ENCODE measurements at places on chromosomes 11 and 22.

- no peak for DNase-seq
Measured at GRCh38 chr22:45799291-45799690, 127.7 kb downstream of the ATXN10 start.

GRCh38 chr11:72293910-72294615, 50.1 kb upstream of the PHOX2A start:
- DNase-seq, result no peak

DNA sequence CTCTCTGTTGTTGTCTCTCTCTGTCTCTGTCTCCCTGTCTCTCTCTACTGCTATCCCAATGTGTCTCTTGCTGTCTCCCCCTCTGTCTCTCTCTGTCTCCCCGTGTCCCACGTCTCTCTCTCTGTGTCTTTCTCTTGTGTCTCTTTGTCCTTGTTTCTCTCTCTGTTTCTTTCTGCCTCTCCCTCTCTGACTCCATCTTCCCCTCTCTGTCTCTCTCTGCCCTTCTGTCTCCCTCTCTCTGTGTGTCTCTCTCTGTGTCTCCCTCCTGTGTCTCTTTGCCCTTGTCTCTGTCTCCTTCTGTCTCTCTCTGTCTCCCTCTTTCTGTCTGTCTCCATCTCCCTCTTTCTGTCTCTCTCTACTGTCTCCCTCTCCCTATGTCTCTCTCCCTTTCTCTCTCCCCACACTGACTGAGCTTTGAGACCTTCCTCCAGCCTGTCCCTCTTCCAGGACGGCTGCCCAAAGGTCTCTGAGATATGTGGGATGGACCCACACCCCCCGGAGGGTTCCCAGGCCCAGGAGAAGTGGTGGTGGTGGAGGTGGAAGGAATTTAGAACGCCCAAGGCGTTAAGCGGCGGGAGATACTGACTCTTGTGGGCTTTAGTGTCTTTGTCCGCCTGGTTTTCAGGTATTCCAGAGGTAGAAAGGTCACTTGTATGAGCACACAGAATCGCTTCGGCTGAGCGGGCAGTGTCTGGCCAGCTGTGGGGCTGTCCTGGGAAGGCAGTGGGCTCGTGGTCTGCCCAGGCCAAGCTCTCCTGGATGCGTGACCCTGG, 65.5 kb upstream of the CCND1 start:
- DNase-seq, result no peak

DNA sequence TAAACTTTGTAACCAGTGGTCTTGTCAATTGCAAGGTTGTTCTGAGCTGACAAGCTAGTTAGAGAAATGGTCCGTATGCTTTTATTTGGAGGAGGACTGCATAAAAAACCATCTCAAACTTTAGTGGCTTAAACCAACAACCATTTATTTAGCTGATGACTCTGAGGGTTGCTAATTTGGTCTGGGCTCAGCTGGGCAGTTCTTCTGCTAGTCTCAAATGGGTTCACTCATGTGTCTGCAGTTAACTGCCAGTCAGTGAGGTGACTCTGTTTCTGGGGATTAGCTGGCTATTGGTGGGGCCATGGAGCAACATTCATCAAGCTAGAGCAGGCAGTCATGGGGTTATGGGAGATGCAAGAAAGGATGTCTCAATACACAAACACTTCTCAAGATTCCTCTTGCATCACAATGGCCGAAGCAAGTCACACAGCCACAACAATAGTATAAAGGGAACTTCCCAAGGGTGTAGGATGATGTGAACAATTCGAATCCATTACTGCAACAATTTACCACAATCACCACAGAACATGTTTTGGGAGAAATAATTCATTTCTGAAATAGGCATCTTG, 521.9 kb downstream of the INSC start:
- DNase-seq, result no peak

DNA sequence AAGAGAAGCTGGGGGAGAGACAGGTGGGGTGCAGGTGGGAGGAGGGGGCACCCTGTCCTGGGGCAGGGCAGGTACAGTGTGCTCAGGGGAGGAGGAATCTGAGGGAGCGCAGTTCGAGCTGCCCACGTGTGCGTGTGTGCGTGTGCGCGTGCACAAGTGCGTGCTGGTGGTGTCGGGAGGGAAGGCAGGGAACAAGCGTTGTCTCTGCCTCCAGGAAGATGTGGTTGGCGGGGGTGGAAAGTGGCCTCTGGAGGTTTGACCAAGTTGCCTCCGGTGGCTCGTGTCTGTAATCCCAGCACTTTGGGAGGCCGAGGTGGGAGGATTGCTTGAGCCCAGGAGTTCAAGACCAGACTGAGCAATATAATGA, 49.9 kb upstream of the THY1 start:
- DNase-seq, result no peak

DNA sequence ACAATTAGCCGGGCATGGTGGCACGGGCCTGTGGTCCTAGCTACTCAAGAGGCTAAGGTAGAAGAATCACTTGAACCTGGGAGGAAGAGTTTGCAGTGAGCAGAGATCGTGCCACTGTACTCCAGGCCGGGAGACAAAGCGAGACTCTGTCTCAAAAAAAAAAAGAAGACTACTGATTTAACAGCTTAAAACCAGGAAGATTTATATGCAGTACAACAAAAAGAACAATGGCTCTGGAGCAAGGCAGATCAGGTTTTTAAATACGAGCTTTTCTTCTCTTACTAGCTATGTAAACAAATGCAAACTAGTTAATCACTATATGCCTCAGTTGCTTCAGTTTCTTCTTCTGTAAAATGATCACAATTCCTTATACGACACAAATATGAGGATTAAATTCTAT, 6.9 kb downstream of the FAM168A start:
- no peak for DNase-seq

- DNase-seq, result no peak
Measured at GRCh38 chr11:131688048-131688693, 317.8 kb downstream of the NTM start.

DNA sequence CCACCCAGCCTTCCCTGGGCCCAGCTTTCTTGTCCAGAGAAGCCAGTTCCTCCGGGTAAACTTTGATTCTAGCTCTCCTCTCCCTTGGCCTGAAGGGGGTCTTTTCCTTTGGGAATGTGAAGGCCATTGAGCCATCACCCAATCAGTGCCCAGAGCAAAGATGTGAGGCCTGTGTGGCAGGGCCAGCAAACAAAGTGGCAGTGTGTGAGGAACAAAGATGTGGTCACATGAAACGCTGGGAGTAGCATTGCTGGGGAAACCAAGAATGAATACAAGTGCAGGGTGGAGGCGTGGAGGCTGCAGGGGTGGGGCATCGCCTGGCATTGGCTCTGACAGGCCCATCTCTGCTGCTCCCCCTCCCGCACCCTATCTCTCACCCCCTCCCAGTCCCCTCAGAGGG, 91.9 kb upstream of the BID start:
- DNase-seq, result no peak

- DNase-seq, result no peak
Measured at GRCh38 chr11:123527947-123528346, 97.9 kb downstream of the GRAMD1B start.

GRCh38 chr11:70159627-70160570, 43.2 kb upstream of the FADD start:
- peak; percentile 37 for DNase-seq

- no peak for DNase-seq
Measured at GRCh38 chr22:22403771-22404170, 104.8 kb downstream of the ZNF280B start.

DNA sequence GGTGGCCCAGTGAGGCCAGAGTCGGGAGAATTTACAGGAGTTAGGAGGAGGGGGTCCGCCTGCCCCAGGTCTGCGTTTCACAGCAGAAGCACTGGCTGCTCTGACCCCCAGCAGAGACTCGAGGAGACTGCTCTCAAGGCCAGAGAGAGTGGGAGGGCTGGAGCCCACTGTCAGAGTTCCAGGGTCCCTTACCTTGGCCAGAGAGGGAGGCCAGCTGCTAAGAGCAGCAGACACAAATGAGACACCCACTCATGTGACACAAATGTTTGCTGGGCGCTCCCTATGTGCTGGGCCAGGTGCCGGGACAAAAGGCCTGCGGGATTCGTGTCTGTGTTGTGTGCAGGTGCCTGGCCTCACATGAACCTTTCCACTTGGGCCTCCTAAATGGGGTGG, 2.8 kb upstream of the TNFRSF13C start:
- DNase-seq, result no peak

GRCh38 chr11:76910620-76911414, 50.1 kb downstream of the ACER3 start:
- DNase-seq, result no peak

GRCh38 chr22:45083659-45084305, 74.0 kb upstream of the PHF21B start:
- no peak for DNase-seq

GRCh38 chr11:2529636-2530035, 84.8 kb downstream of the KCNQ1 start:
- DNase-seq, result peak; percentile 38
